ENCODE measurements at places on chromosomes 11 and 22.
A peak's percentile ranks its signal among the peaks of the same experiment; 100 is the strongest.

- no peak for DNase-seq
Measured at GRCh38 chr11:65651589-65652510, 10.9 kb downstream of the RELA start.

DNA sequence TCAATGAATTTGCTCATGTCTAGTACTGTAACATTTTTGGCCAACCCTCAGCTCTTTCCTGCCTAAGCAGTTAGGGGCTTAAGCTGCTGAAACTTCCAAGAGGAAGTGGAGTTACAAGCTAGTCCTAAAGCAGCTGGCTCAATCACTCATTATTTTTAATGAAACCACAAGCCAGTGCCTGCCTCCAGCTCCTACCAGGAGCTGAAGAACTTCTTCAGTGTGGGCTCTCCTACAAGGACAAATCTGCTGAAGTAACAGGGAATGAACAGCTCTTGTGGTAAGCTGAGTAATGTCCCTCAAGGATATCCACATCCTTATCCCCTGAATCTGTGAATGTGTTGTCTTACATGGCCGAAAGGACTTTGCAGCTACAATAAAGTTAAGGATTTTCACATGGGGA is 112.5 kb downstream of the BBOX1 start:
- DNase-seq: no peak

DNA sequence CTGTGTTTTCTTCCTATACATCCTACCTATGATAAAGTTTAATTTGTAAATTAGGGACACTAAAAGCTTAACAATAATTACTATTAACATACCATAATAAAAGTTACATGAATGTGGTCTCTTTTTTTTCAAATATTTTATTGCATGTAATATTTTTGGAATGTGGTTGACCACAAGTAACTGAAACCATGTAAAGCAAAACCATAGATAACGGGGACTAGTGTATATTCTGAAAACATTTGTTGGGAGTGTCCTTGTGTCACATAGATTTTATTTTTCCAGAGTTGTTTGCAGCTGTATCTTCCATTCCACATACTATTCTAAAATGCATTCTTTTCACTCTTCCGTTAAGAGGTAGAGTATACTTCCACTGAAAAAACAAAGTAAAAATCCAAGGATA is 200.4 kb downstream of the KIF18A start:
- no peak for DNase-seq

DNA sequence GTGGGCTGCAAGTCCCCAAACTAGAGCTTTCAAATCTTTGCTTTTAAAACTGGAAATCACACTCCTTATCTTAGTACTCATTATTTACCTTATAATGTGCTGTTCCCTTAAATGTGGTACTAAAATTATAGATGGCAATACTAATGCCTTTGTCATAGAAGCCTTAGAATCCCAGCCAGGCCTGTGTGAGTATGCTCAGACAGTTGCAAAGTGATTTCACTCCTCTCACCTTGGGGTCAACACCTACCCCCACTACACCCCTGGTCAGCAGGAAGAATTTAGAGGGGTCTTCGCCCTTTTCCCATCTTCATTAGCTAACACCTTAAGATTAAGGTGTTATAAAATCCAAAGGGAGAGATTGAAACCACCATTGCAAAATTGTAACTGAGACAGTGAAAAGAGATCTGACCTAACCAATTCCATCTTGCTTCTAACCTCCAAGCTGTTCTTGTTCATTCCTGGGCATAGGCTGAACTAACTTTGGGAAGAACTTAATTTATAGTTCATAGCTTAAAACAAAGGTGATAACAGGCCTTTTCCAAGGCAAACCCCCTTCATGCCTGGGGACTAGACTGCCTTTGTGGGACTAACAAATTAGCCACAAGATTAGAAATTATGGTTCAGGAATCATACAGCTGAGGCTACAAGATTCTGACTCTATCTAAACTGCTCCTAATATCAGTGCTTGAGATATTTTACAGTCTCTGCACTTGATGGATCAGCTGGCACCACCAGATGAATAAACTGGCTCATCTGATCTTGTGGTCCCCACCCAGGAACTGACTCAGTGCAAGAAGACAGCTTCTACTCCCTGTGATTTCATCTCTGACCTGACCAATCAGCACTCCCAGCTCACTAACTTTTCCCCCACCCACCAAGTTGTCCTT is 10.4 kb upstream of the MRPL17 start:
- DNase-seq: peak; percentile 38

GRCh38 chr11:94217705-94218104 is 86.7 kb upstream of the IZUMO1R start:
- DNase-seq: no peak

- DNase-seq: peak; percentile 23
Measured at GRCh38 chr11:66950112-66950535, 8.1 kb downstream of the PC start.

DNA sequence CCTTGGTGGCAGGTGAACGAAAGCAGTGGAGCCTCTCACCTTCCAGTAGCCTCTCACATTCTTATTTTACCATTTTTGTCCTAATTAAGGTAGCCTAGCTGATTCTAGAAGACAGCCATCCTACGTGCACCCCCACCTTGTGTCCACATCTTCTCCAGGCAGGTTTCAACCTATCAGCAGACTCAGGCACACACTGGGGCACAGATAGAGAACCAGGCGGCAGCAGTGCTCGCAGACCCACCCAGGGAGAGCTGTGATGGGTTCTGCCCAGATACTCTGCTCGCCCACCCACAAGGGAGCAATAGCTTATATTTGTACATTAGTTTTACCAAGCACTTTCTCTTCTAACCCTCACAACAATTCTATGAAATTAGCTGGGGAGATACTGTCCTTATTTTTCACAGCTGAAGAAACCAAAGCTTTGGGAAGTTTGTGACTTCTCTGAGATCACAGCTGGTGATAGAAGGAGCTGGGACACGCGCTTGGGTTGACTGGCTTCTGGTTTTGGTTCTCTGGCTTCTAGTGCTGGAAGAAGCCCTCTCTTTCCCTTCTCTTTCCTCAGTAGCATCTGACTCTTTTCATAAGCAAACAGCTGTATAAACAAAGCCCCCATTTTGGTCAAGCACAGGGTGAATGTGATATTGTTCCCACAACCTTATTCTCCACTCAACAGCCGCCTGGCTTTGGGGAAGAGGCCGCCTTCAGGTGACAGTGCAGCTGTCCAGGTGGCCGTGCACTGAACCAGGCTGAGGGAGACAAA is 36.9 kb downstream of the PPP2R1B start:
- no peak for DNase-seq

DNA sequence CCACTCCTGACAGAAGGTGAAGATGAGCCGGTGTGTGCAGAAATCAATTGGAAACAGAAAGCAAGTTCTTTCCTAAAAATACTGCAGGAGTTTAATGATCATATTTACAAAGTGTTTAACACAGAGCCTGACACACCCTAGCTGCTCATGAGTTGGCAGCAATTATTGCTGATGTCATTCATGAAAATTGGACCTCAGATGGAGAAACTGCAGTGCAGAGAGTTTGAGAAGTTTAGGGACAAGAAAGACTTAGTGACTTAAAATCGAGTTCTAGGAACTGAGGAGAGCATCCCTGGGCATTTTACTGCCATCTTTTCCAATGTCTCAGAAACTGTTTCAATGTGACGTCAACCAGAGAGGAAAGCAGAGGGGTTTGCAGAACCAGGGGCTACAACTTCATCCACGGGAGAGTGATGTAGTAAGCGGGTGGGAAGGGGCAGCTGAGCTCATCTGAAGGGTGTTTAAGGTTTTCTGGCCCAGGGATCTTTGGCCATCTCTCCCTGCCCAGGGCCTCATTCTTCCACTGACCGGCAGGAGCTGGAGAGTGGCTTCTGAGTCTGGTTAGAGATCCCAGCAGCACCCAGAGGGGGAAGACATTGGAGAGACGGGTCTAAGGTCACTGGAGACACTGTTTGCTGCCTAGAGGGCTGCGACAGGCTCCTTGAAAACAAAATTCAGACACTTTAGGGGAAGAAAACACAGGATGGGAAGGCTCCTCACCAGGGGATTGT is 21.1 kb upstream of the IGLL5 start:
- DNase-seq: no peak

DNA sequence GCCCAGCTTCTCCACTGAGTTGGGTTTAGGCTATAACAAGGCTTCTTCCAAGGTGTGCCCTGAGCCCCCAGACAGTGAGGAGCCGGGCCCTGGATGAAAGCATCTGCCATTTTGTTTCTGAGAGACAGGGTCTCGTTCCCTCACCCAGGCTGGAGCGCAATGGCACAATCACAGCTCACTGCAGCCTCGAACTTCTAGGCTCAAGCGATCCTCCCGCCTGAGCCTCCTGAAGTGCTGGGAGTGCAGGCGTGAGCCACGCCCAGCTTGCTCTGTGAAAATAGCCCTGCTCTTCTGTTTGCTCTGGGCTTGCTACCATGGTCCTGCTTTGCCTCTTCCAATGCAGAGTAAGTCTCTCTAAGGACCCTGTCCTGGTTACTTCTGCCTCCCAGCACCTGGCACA is 6.7 kb downstream of the DENND6B start:
- no peak for DNase-seq

GRCh38 chr11:62880231-62880802 is 379 bp upstream of the SLC3A2 start:
- peak; percentile 42 for DNase-seq

DNA sequence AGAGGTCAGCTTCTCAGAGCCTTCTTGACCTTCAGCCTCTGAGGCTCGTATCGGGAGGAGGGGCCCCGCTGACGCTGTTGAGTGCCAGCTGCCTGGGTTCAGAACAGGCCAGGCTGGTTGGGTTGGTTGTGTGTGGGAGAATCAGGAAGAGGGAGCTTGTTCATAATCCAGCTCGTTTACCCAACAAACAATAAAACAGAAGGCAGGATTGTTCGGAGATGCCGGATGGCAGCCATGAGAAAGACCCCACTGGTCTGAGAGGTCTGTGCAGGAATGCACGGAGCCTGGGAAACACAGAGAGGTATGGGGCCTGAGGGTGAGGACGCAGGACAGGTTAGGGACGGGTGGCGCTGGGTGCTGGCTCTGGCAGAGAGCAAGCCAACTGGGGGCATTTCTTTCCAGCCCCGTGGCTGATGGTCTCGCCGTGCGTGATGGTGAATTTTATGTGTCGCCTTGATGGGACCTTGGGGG is 31.6 kb upstream of the SHANK2 start:
- DNase-seq: no peak

DNA sequence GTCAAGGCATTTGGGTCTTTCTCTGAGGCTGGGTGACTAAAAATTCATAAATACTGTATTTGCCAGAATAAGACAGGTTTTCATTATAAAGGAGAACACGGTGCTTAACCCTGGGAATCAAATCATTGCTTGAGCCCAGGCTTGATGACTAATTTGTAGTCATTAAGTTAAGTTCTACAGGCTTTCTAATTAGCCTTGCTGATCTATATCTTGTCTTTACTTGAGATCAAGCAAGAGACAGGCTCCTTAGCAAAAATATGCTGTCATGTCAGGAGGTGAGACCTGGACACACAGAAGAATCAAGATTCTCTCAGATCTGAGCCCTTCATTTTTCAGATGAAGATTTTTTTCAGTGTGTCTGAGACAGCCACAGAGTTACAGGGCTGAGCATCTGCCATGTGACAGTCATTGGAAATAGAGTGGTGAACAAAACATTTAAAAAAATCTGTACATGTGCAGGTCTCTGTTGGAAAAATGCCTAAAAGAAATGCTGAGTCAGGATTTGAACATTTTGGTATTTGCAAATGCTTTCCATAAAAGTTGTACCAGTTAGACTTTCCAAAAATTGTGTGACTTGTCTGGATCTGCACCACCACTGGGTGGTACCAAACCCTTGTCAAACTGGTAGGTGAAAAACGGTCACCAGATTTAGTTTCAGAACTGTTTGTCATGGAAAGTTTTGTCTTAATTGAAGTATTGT is 14.6 kb downstream of the ACAT1 start:
- no peak for DNase-seq

DNA sequence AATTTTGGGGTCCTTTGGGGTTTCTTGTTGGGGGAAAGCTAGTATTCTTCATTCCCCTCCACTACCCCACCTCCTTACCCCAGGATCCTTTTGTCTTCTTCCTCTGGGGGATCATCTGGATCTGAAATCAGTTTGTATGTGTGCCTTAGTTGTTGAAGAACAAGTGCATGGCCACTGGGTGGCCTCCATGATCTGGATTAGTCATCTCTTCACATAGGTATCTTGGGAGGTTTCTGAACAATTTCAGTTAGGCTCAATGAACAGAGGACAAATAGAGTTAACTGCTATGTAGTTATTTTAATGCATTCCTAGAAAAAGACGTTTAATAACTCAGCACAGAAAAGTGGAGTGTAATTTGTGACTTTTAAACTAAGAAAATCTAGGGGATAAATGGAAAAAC is 7.1 kb upstream of the VWA5A start:
- DNase-seq: no peak

DNA sequence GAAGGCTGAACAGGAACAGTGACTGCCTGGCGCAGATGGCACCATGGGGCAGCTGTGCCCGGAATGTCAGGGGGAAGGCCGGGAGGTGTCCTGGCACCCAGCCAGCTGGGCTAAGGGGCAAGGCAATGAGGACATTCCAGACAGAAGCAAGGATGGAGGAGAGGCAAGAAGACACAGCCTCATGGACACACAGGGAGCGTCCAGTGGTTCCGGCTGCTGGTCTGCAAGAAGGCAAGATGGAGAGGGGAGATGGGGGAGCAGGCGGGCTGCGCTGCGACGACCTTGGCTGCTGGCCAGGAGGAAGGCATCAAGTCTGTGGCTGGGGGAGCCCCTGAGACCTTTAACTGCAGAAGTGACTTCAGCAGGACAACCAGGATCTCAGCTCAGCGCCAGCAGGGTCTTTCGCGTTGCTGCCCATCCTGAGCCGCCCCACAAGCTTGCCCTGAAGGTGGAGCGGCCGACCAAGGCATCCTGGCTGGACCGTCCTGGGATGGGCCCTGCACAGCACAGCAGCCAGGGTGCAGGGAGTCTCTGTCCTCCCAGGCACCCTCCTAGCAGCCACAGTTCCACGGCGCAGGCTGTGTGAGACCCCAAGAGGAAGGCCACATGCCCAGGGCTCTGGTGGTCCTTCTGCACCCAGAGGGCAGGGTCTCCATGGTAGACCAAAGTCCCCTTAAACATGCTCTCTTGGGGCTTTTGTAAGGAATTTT is 531.7 kb downstream of the BRD1 start:
- no peak for DNase-seq

DNA sequence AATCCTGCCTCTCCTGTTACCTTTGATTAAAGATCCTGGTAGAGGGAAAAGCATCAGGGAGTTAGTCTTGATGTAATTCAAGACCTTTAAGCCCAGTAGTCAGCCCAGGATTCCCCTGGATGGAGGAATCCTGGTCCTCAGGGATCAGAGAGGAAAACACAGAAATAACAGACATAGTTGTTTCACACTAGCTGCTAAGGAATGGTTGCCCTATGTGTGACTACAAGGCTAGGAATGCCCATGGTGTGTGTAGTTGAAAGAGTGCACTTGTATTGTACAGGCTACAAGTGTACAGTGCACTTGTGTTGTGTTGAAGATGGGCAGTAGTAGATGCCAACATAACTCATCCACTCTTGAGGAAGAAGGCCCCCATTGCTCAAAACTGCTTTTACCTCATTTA is 226.8 kb downstream of the AASDHPPT start:
- no peak for DNase-seq

GRCh38 chr11:93751001-93751400 is 9.5 kb downstream of the C11orf54 start:
- DNase-seq: no peak

- no peak for DNase-seq
Measured at GRCh38 chr11:69746752-69747742, 28.1 kb downstream of the FGF4 start.

GRCh38 chr11:9784602-9785315 is 120.9 kb downstream of the SWAP70 start:
- no peak for DNase-seq
